ENCODE measurements at places on chromosomes 16 and 17. TPM values are rescaled to one million over a fixed set of nuclear protein-coding genes. Genes with fewer than 3 reads are reported as not detected.

GRCh38 chr17:74433421-74434121 is 1.7 kb downstream of the GPRC5C start:
- H3K4me1 ChIP-seq: peaks cover 20% of the 10 kb centered on the region
- peak overlapping the region; percentile 52 for H3K4me3 ChIP-seq
- no peak overlapping the region for H3K27ac ChIP-seq

DNA sequence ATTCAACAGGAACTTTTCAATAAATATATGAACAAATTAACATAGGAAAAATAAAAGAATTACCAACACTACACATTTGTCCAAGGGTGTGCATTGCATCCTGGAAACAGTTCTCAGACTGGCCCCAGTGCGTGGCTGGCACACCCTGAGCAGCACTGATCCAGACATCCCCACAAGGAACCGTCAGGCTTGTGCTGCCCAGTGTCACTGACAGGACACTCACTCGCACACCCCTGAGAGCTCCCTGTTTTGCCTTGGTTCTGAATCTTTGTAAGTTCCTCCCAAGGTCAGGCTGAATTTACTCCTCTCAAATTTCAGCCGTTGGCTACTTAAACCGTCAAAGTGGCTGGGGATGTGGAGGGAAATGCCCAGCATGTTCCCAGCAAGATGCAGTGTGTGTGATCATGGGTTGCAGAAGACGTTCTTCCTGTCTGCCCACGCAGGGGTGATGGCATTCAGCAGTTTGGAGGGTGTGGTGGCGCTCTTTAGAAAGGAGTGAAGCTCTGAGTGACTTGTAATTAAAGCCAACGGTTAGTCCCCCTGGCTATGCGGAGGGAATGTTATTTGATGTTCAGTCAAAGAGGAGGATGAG is 1.7 kb downstream of the MT2A start:
- H3K4me3 ChIP-seq: no peak overlapping the region
- peaks cover 71% of the 10 kb centered on the region for H3K27me3 ChIP-seq
- no peaks in the 10 kb centered on the region for H3K36me3 ChIP-seq
- H3K27ac ChIP-seq: no peak overlapping the region
- no peak for DNase-seq

- H3K4me3 ChIP-seq: no peak overlapping the region
- DNase-seq: no peak
- no peaks in the 10 kb centered on the region for H3K27me3 ChIP-seq
- no peaks in the 10 kb centered on the region for H3K4me1 ChIP-seq
Measured at GRCh38 chr17:48294020-48294805, 135.8 kb downstream of the SKAP1 start.

GRCh38 chr16:86063760-86064405 is 164.9 kb downstream of the IRF8 start:
- H3K4me3 ChIP-seq: no peak overlapping the region
- peaks cover 3% of the 10 kb centered on the region for H3K27me3 ChIP-seq
- H3K27ac ChIP-seq: no peak overlapping the region
- H3K36me3 ChIP-seq: no peaks in the 10 kb centered on the region

- no peaks in the 10 kb centered on the region for H3K4me1 ChIP-seq
- H3K36me3 ChIP-seq: no peaks in the 10 kb centered on the region
- no peak overlapping the region for H3K4me3 ChIP-seq
- DNase-seq: no peak
- H3K27me3 ChIP-seq: no peaks in the 10 kb centered on the region
Measured at GRCh38 chr16:11283820-11284248, 2.7 kb upstream of the PRM1 start.

DNA sequence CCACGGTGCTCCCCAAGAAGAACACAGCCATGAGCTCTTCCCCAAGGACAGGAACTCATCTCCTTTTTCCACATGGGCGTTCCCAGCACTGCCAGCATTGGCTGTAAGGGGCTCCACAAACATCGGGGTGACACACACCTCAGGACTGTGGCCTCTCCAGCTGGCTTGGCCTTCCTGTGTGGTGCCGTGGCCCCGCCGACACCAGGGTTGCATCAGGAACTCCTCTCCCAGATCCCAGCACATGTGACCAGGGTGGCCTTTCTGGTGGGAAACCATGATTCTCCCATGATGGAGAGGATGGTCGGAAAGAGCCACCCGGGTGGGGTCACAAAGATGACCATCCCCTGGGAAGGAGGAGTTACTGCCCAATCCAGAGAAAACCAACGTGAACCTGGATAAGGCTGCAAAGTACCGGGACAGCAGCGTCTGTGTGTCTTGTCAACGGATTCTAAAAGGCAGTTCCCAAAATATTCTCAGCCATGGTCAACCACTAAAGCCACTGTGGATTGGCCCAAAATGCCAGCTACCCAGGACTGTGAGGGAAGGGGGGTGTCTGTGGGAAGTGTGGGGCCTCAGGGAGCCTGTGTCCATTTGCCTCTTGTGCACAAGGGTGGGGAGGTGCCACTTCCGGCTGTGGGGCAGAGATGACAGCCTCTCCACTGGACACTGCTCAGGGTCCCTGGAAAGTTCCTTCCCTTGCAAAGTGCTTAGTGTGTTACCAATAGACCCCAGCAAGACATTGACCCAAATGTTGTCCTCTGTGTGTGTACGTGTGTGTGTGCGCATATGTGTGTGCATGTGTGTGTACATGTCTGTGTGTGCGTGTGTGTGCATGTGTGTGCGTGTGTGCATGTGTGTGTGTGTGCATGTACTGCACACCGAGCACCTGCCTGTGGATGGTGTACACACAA is 78.0 kb upstream of the CBX4 start:
- peaks cover 4% of the 10 kb centered on the region for H3K4me1 ChIP-seq
- H3K27ac ChIP-seq: no peak overlapping the region
- H3K27me3 ChIP-seq: no peaks in the 10 kb centered on the region
- no peak for DNase-seq
- no peaks in the 10 kb centered on the region for H3K36me3 ChIP-seq

DNA sequence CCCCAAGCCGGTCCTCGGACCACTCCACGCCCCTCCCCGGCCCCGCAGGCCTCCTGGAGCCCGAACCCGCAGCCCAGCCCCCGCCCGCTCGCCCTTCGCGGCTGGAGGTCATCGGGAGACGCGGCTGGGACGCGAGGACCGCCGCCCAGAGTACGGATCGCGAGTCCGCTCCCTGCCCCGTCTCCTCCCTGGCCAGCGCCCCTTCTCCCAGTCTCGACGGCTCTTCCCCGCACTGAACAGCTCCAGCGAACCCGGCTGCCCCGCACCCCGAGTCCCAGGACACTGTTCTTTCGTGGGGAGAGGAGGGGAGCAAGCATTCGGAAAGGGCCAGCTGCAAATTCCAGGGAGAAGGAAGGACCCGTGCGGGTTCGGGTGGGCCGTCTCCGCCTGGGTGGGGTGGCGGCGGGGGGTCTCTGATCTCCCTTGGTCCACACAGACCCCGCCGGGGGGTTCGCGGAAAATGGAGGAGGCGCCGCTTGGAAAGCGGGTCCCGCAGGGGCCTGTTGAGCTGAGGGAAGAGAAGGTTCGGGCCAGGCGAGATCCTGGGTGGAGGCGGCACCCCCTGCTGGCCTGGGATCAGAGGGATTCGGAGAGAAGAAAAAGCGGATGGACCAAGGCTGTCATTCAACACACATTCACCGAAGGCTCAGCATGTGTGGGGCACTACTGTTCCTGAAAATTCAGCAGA is 632 bp upstream of the RTN4RL1 start:
- DNase-seq: peak; percentile 70
- H3K36me3 ChIP-seq: no peaks in the 10 kb centered on the region
- H3K4me1 ChIP-seq: peaks cover 6% of the 10 kb centered on the region
- no peak overlapping the region for H3K27ac ChIP-seq

GRCh38 chr17:45428931-45429338 is 3.7 kb downstream of the ARHGAP27 start:
- peaks cover 24% of the 10 kb centered on the region for H3K4me1 ChIP-seq
- DNase-seq: no peak
- H3K27me3 ChIP-seq: peaks cover 49% of the 10 kb centered on the region

GRCh38 chr17:18315562-18315922 is 449 bp downstream of the SMCR8 start:
- no peaks in the 10 kb centered on the region for H3K27me3 ChIP-seq
- H3K4me1 ChIP-seq: no peaks in the 10 kb centered on the region
- peak overlapping the region; percentile 84 for H3K27ac ChIP-seq
- peak overlapping the region; percentile 83 for H3K4me3 ChIP-seq

DNA sequence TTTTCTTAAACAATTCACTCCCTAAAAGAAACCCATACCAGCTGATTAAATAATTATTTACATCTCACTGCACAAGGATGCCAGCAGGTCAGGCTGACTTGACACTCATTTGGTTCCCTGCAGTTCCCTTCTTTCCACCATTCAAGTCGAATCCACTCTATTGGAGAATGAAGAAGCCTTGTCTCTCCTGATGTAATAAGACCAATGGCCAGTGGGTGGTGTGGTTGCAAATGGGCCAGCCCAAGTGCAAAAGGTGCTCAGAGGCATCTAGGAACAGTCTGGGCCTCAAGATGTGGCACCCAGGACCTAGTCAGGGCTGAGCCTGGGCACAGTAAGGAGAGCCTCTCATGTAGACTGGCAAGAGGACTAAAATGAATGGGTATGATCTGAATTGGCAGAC is 9.3 kb downstream of the C16orf78 start:
- no peak overlapping the region for H3K27ac ChIP-seq
- H3K4me1 ChIP-seq: no peaks in the 10 kb centered on the region
- no peak for DNase-seq
- H3K4me3 ChIP-seq: no peak overlapping the region

DNA sequence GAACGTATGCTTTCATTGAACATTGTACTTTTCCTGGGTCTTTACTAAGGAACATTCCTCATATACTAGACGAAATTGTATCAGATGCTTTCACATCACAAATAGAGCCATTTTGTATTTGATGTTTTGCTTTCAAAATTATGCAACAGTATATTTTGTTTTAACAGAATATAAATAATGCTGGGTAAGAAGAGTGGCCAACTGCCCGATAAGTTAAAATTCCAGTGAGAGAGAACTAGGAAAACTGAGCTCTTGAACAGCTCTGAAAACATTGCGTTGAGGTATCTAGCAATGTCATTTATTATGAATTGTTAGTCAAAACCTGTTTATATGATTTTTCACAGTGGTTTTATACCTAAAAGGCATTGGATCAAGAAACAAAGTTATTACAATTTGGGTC is 50.8 kb downstream of the USP10 start:
- H3K4me1 ChIP-seq: no peaks in the 10 kb centered on the region
- DNase-seq: no peak
- no peak overlapping the region for H3K27ac ChIP-seq
- no peaks in the 10 kb centered on the region for H3K27me3 ChIP-seq
- H3K36me3 ChIP-seq: no peaks in the 10 kb centered on the region
- no peak overlapping the region for H3K4me3 ChIP-seq

GRCh38 chr17:77886387-77886728 is 72.1 kb upstream of the TNRC6C start:
- peaks cover 14% of the 10 kb centered on the region for H3K4me1 ChIP-seq
- H3K4me3 ChIP-seq: no peak overlapping the region
- no peak for DNase-seq
- peaks cover 30% of the 10 kb centered on the region for H3K27me3 ChIP-seq

- H3K36me3 ChIP-seq: no peaks in the 10 kb centered on the region
- H3K27ac ChIP-seq: no peak overlapping the region
- H3K4me1 ChIP-seq: no peaks in the 10 kb centered on the region
- DNase-seq: peak; percentile 7
Measured at GRCh38 chr17:71472809-71473789, 647.7 kb upstream of the SOX9 start.

DNA sequence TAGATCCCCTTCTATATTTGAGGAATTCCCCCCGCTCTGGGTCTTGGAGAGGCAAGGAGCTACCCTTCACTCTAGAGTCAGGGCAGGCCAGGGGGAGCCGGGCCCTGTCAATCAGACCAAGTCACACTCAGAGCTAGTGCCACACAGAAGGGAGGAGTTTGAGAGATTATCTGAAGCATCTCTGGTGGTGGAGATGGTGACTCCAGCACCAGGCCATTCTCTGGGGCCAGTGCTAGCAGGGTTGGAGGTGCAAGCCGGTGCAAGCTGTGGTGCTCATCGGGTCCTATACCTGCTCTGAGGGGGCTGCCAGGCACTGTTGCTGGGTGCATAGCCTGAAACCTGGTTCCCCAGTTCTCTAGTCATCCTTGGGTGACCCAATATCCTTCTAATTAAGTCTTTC is 201.2 kb downstream of the COPRS start:
- no peak overlapping the region for H3K27ac ChIP-seq
- no peaks in the 10 kb centered on the region for H3K27me3 ChIP-seq
- no peak for DNase-seq

DNA sequence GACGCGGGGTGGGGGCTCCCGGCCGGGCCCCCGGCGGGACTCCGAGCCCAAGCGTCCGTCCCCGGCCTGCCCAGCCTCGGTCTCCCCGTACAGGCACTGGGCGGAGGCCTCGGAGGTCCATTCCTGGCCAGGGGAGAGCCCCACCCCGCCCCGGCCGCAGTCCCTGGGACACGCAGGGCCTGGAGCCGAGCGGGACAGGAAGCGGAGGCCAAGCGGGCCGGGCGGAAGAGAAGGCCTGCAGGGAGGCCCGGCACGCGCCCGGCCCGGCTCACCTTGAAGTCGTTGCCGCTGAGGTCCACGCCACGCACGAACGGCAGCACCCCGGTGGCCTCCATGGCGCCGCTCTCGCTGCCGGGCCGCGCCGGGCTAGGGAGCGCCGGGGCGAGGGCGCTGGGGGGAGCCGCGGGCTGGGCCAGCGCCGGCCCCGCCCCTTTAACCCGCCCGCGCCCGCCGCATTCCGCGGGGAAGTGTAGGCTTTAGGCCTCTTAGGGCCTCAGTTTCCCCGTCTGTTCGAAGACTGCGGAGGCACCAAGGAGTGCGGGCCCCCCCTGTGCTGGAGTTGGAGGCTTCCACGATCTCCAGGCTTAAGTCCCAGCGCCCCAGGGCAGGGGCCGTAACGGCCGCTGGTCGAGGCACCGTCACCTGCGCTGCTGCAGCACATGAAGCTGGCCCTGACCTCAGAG is at the start of gene FLII:
Gene FLII, minus strand, starts transcription at position 383 of the 683 bp plus-strand sequence. Its CDS starts 48 bp downstream, at position 335.
- H3K4me3 ChIP-seq: peak within 1 kb of the TSS; percentile 94
- no peak for DNase-seq
- H3K27ac ChIP-seq: peak within 1 kb of the TSS; percentile 79
- H3K4me1 ChIP-seq: peaks cover 4% of the 10 kb centered on the region

DNA sequence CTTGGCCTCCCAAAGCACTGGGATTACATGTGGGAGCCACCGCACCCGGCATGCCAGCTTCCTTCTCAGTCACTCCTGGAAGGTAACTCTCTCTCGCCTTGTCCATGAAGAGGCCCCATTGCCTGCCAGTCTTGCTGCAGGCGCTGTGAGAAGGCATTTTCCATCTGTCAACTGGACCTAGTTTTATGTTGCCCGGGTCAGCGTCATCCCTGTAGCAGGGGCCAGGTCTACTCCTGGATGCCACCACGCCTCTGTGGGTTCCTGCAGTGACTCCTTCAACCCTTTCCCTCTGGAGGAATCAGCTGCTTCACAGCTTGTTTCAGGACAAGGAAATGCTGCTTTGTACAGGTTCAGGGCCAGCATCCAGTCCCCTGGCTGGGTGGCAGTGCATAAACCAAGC is 2.6 kb upstream of the NLRC3 start:
- no peak overlapping the region for H3K27ac ChIP-seq
- peaks cover 4% of the 10 kb centered on the region for H3K36me3 ChIP-seq
- no peaks in the 10 kb centered on the region for H3K27me3 ChIP-seq

- no peaks in the 10 kb centered on the region for H3K27me3 ChIP-seq
- no peak overlapping the region for H3K27ac ChIP-seq
- no peak overlapping the region for H3K4me3 ChIP-seq
- H3K36me3 ChIP-seq: peaks cover 14% of the 10 kb centered on the region
Measured at GRCh38 chr17:3613124-3613523, 3.9 kb upstream of the TRPV1 start.

The CCL8 gene
- not detected for total RNA-seq

The HID1 gene
- total RNA-seq: 15.1 TPM

The NPIPB9 gene
- 0.96 TPM for total RNA-seq

The KRT15 gene
- total RNA-seq: 0.13 TPM
